ENCODE measurements at places on chromosomes 1 and 21.

DNA sequence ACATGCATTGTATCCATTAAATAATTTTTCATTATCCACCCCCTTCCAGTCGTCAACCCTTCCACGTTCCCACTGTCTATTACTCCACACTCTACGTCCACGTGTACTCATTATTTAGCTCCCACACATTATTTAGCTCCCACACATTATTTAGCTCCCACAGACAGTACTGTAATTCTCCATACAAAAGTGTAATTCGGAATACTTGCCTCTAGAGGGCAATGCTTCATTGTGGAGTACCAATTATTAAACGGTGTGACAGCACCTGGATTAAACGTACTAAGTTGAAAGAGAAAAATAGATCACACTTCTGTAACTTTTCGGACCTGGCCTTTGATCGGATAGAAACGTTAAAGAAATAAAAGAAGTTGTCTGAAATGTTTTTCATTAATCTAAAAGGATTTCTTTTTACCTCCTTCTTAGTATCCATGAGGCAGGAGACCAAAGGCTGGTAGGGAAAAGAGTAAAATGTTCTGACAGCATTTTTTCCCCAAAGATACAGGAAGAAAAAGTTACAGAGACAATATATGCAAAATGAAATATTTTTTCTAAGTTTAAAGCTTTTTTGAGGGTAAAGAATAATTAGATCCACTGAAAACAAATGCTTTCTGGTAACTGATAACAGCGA lies 99.2 kb downstream of the LHX8 start:
- no peak for DNase-seq

GRCh38 chr1:244779410-244779809 lies 56.0 kb upstream of the COX20 start:
- DNase-seq: no peak

- DNase-seq: no peak
Measured at GRCh38 chr1:173355281-173356031, 121.7 kb upstream of the PRDX6 start.

GRCh38 chr1:74486036-74486435 lies 26.4 kb downstream of the LRRC53 start:
- no peak for DNase-seq

DNA sequence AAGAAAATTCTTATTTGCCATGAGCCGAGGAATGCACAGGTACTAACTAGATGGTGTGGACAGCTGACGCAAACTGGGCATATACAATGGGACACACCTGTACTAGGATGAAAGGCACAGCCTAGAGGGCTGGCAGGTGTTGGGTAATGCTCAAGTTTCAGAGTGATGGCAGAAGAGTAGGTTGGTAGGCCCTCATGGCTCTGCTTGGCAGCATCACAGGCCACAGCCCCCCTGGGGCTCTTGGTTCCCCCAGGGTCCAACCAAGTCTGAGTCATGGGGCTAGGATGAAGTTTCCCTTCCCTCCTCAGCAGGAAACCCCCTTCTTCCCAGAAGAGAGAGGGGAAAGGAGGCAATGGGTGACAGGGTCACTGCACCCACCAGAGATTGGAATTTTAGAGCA lies 35.2 kb downstream of the SPEN start:
- DNase-seq: no peak

Measured in fibroblast of the conjunctiva (primary cell).